ENCODE measurements at places on chromosomes 5 and 9. TPM values are rescaled to one million over a fixed set of nuclear protein-coding genes. Genes with fewer than 3 reads are reported as not detected.

The GCNT1 gene
- polyA plus RNA-seq: 9.1 TPM

The ITK gene
- 38.5 TPM for polyA plus RNA-seq

The SLC46A2 gene
- polyA plus RNA-seq: 0.13 TPM

The OR1L4 gene
- polyA plus RNA-seq: not detected

The GPSM1 gene
- polyA plus RNA-seq: 0.43 TPM

The DRD1 gene
- not detected for polyA plus RNA-seq

The SPINK13 gene
- polyA plus RNA-seq: not detected

The NMUR2 gene
- not detected for polyA plus RNA-seq

The AQP7 gene
- not detected for polyA plus RNA-seq

The OLFM1 gene
- not detected for polyA plus RNA-seq

The FAM53C gene
- polyA plus RNA-seq: 16.2 TPM

The SH3TC2 gene
- polyA plus RNA-seq: 0.82 TPM

The PCA3 gene
- not detected for polyA plus RNA-seq

The NEUROG1 gene
- polyA plus RNA-seq: not detected

The NCS1 gene
- not detected for polyA plus RNA-seq

The SLC6A18 gene
- not detected for polyA plus RNA-seq

The CDC20B gene
- polyA plus RNA-seq: not detected

The PTBP3 gene
- polyA plus RNA-seq: 42.9 TPM

The ELOVL7 gene
- 1.5 TPM for polyA plus RNA-seq

The GLDC gene
- polyA plus RNA-seq: not detected

The BTNL9 gene
- not detected for polyA plus RNA-seq

The SPATA31C1 gene
- not detected for polyA plus RNA-seq

The CDH9 gene
- polyA plus RNA-seq: not detected

The CCDC192 gene
- polyA plus RNA-seq: not detected

The ARL14EPL gene
- polyA plus RNA-seq: not detected

The GMCL2 gene
- polyA plus RNA-seq: not detected

The ST8SIA4 gene
- 19.2 TPM for polyA plus RNA-seq

The EPB41L4A gene
- polyA plus RNA-seq: 2.4 TPM

The TLX3 gene
- not detected for polyA plus RNA-seq

The MCC gene
- polyA plus RNA-seq: 0.53 TPM

The FOXD4L6 gene
- polyA plus RNA-seq: not detected

The FAM240B gene
- not detected for polyA plus RNA-seq

The PPP2CA gene
- 225 TPM for polyA plus RNA-seq

The BTNL8 gene
- not detected for polyA plus RNA-seq

The NIM1K gene
- not detected for polyA plus RNA-seq

The NSG2 gene
- not detected for polyA plus RNA-seq

The DNAJC18 gene
- 3.7 TPM for polyA plus RNA-seq

The FOXD4 gene
- not detected for polyA plus RNA-seq

The CDK5RAP2 gene
- 6.7 TPM for polyA plus RNA-seq

The PCDHAC1 gene
- polyA plus RNA-seq: not detected

The POU5F2 gene
- polyA plus RNA-seq: 0.25 TPM
